Activated naive CD4-positive, alpha-beta T cell treated with anti-CD3 and anti-CD28 coated beads, Interleukin-2, amount 10 ng/mL, durations not matched to agents 5 hours and 36 hours (primary cell): ENCODE measurements at places on chromosomes 5 and 9. TPM values are rescaled to one million over a fixed set of nuclear protein-coding genes. Genes with fewer than 3 reads are reported as not detected.

Gene KIF4B
- 0.07 TPM for total RNA-seq

Gene ORM1
- not detected for total RNA-seq

Gene CNTLN
- total RNA-seq, result 0.43 TPM

Gene PCDHB4
- not detected for total RNA-seq

Gene CFAP157
- total RNA-seq, result 0.40 TPM

Gene AGXT2
- not detected for total RNA-seq

Gene BHMT
- not detected for total RNA-seq

Gene FGF18
- total RNA-seq, result 0.12 TPM

Gene OCLN
- total RNA-seq, result 2.9 TPM

Gene KLHL3
- total RNA-seq, result 26.0 TPM

Gene SFXN1
- total RNA-seq, result 141 TPM

Gene HNRNPK
- 655 TPM for total RNA-seq

Gene OGN
- total RNA-seq, result not detected

Gene GARIN3
- not detected for total RNA-seq

Gene GPR151
- not detected for total RNA-seq

Gene SLC9A3
- 1.8 TPM for total RNA-seq

Gene FGD3
- total RNA-seq, result 143 TPM

Gene SRD5A1
- total RNA-seq, result 15.2 TPM

Gene PCDHA4
- total RNA-seq, result not detected

Gene DMRT2
- 0.23 TPM for total RNA-seq
